ENCODE measurements at places on chromosomes 5 and 9.
A peak's percentile ranks its signal among the peaks of the same experiment; 100 is the strongest.

GRCh38 chr5:120464627-120465435 lies 731 bp downstream of the PRR16 start:
- peak; percentile 70 for DNase-seq

DNA sequence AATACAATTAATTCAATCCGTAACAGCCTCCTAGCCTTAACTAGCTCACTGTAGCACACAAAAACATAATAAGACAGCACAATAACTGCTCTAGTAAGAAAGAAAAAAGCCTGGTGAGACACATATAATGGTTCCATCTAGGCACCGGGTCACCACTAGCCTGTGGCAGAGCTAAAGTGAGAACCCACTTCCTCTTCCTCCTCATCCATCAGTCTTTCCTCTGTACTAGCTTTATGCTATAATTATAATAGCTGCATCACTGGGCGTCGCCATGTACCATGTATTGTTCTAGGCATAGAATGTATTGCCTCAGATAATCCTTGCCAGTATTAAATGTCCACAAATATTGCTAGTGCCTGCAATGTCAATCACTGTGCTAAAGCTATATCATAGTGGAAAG lies 23.1 kb downstream of the ADRB2 start:
- no peak for DNase-seq

DNA sequence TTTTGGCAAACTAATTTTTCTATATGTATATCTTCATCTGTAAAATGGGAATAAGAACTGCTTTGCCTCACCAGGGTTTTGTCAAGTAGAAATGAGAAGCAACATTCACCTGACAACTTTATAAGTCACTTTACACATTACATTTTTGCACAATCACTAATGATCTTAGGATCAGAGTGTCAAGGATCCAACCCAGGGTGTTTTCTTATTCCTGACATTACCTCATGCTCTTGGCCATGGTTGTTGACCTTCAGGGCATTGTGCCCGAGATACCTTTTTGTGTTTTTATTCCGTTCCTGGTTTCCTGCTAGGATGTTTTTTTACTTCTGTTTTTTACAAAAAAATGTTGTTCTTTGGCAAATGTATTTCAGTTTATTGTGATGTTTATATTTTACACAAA lies 22.2 kb upstream of the RASA1 start:
- DNase-seq, result no peak

- no peak for DNase-seq
Observed at GRCh38 chr9:112194969-112195431, 19.9 kb upstream of the SUSD1 start.

- DNase-seq, result no peak
Observed at GRCh38 chr5:172611913-172612312, 29.1 kb upstream of the NEURL1B start.

DNA sequence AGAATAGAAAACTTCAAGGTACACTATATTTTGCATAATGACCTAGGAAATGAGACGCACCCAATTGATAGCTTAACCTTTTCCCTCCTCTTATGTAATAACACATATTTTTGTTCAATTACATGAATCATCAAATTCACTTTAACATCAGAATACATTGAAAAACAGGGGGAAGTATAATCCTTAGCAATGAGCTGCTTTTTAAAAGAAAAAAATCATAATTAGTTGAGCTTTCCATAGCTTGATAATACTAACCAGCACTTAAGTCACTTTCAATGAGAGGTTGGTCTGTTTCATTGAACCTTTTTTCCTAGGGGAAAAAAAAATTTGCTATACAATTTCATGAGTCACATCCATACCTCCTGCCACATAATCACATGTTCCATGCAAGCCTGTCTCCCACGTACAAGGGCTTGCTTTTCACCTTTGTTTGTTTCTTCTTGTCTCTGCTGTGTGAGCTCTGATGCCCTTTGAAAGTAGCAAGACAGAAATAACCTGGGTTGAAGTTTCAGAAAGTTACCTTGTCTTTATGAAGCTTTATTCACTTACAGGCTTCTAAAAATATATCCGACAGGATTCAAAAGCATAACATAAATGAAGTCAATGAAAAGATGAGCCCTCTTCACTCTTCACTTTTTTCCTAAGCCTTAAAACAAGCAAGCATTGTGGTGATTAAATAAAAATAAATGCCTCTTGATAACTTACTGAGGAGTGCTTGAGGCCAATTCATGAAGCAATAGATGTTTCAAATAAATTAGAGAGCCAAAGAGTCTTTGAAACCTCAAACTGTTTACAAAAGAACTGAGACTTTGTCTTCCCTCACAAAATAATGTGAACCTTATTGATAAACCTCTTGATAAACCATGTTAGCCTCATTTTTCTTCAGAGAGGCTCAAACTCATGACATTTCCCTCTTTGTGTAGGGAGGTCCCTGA lies 108.5 kb downstream of the FEM1C start:
- no peak for DNase-seq

GRCh38 chr9:128636556-128637530 lies 19.8 kb downstream of the DYNC2I2 start:
- DNase-seq, result no peak

- DNase-seq, result no peak
Observed at GRCh38 chr5:132230871-132231270, 3.2 kb upstream of the P4HA2 start.

- no peak for DNase-seq
Observed at GRCh38 chr9:89109666-89110065, 69.0 kb downstream of the SHC3 start.

GRCh38 chr9:87342743-87343142 lies 154.9 kb upstream of the DAPK1 start:
- no peak for DNase-seq

DNA sequence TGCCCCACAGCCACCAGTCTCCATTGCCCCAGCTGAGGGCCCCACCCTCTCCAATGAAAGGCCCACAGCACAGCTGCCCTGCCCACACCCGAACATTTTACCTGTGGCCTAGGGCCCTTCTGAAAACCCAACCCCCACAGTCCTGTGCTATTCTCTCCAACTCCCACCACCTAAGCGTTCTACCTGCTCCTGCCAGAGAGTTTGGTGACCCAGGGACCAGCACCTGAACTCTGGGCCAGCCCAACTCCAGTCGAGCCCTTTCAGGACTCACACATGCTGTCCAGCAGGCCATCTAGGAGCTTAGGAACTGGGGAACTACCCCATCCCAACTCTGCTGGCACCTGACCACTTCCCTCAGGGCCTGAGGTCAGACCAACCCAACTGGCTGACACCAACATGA lies 562.3 kb downstream of the DNAH5 start:
- no peak for DNase-seq

DNA sequence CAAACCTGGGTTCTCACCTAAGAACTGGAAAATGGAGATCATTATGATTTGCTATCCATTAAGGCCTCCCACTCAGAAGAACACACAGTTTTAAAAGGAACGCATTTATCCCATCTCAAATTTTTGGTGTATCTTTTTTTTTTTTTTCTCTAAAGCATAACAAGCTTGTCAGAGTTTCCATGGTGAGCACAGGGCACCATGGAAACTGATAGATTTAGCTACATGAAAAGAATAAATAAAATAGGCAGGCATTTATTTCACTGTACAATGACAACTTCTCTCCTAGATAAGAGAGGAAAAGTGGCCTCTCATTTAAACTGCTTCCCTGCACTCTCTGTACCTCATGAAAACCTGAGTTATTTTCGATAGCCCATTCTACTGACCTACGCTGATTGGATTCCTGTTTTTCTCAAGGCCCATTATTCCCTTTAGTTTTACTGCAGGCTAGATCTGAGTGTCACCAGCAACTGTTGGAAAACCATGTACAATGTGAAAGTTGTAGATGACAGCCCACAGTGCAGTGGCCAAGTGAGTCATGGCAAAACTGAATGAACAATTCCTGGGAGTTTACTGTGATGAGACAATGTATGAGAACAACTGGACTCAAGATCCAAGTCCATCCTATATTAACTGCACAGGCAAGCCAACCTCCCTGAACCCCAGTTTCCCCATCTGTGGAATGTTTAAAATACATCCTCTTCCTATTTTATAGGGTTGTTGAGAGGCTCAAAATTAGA lies 4.3 kb upstream of the GDA start:
- no peak for DNase-seq

Measured in cerebellum (tissue), 4 donors.